ENCODE measurements at places on chromosomes 2 and 18.

DNA sequence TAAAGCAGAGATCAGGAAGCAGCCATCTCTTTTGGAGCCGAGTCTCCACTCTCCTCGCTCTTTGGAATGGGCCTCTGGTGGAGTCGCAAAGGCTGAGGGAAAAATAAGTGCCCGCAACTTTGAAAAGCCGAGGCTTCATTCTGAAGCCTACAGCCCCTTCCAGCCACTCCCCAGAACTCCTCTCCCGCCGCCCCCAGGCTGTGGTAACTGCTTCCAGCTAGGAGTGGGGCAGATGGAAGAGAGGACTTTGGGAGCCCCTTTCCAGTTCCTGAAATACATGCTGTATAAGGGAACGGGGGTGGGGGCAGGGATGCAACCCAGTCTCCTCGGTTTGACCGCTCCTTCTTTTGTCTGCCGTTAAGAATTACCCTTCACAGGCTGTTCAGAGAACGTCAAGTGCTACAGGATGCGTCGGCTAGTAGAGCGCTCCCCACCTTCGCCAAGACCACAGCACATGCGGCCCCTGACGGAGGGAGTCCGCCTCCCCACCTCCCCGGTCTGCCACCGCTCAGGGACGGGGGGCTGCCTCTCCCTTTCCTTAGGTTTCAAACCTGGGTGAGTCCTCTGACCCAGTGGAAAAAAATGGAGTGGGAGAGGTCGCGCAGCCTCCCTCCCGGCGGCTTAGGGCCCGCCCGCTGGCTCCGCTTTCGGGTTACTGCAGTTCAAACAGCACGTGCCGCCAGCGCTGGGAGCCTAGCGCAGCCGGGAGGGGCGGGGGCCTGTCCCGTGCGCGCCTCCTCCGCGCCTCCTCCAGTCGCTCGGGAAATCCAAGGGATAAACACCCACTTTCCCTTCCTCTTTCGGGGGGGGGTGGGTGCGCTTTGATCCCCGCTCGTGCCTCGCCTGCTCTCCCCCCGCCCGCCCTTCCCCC is 4.9 kb downstream of the CYP26B1 start:
- DNase-seq, result peak; percentile 16

- DNase-seq, result no peak
These were observed 227.9 kb downstream of the PRKCE start for GRCh38 chr2:45879406-45879805.

DNA sequence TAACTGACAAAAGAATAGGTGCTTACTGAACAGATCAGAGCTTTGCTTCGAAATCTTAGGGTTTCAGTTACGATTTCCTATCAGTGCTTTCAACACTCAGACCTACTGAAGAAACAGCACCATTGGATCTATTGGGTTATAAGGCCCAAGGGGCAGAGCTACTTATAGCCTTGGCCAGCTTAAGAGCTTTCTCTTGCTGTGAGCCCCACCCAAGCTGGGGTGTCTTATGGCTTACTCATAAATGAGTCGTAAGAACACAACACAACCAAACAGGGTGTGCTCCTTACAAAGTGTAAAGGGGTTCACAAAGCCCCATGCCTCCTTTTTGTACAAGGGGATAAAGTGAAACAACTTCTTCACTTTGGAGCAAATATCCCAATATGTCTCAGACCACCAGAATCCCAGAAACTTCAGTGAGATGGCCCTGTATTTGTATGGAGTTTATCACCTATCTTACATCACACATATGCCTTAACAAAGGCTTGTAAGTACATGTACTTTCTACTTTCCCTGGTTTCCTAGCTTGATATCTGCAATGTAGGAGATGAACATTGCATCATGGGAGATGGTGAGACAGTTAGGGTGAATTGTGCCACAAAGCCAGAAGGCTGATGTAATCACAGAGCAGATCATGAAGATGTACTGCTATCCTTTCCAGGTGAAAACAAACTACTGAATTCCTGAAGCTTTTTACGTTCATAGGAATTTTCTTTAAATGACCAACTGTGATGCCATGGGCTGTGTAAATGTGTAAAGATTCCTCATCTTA is 115.5 kb upstream of the GLI2 start:
- peak; percentile 48 for DNase-seq

GRCh38 chr2:122255924-122256323 is 500.5 kb downstream of the TSN start:
- DNase-seq, result peak; percentile 10

GRCh38 chr2:95392730-95393455 is 9.6 kb upstream of the FAHD2A start:
- no peak for DNase-seq

DNA sequence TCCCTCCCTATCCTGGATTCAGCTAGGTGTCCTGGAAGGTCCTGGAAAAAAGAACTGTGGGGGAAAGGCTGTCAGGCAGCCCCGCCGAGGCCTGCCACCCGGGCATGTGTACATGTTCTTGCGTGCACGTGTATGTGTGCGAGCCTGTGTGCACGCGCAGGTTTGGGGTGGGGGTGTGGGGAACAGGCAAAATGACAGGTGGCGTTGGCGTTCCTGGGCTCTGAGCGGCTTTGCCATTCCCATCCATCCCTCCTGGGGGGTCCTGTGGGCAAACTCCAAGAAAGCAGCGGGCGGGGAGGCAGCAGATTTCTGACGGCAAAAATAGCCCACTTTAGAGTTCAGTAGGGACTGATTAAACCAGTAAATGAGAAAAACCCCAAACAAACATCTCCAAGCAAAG is 35.6 kb downstream of the EMX1 start:
- DNase-seq, result no peak

DNA sequence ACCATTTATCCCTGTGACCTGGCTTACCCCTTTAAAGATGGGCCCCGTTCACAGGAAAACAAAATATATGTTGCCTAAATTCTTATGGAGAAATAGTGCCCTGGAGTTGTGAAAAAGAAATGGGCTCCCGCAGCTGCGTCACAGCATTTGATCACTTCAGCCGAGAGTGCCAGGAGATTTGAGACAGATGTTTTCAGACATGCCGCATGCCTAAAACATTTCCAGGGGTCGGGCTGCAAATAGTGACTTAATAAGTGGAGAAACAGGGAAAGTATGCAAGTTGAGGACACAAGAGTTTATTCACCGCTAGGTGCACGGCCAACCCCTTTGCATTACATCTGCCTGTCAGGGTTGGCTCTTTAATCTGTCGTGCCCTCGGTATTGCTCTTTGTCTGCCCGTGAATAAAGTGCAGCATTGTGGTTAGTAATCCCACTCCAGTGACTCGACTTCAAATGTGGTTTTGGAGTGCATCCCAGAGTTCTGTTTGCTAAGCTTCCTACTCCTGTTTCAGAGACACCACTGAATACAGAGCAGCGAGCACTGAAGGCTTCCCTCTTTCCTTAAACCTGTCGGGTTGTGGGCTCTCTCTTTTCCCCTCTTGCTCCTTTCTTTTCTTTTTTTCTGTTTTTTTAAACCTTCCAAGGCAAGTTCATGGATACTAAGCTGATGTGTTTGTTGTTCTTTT is 187.5 kb downstream of the LTBP1 start:
- DNase-seq, result peak; percentile 99

DNA sequence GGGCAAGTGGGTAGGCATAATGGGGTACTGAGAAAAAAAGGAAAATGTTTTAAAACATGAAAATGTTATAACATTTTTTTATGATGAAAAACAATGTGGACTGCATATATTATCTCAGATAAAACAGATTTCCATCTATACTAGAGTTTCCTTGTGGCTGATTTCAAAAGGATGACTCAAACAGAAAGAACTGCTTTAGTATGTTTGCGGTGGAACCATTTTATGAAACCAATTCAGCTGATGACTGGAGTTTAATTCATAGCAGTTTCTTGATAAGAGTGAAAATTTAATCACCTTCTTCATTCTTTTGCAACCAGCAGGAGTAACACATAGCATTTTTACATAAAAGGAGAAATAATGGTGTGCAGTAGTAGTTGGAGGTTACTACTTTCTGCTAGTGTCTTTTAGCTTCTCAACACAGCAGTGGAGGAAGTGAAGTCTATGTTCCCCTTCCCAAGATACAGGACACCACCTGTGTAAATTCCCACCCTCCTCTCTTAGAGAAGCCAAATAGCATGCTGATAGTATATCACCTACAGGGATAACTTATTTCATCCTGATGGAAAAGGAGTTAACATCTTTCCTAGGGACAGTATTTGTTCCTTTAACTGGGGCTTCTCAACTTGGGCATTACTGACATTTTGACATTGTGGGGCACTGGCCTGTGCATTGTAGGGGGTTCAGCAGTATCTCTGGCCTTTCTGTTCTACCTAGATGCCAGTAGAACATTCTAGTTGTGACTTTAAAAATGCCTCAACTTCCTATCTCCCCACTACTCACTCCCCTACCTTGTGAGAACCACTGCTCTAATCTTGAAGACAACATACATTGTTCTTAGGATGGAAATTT is 29.9 kb downstream of the PELI1 start:
- peak; percentile 82 for DNase-seq
